ENCODE measurements at places on chromosomes 4 and X.

GRCh38 chr4:7389719-7390118, 45.0 kb downstream of the PSAPL1 start:
- no peak for DNase-seq

- DNase-seq = no peak
Measured at GRCh38 chr4:171448919-171449481, 364.2 kb upstream of the GALNTL6 start.

GRCh38 chr4:142960126-142960525, 114.0 kb upstream of the INPP4B start:
- DNase-seq = no peak

DNA sequence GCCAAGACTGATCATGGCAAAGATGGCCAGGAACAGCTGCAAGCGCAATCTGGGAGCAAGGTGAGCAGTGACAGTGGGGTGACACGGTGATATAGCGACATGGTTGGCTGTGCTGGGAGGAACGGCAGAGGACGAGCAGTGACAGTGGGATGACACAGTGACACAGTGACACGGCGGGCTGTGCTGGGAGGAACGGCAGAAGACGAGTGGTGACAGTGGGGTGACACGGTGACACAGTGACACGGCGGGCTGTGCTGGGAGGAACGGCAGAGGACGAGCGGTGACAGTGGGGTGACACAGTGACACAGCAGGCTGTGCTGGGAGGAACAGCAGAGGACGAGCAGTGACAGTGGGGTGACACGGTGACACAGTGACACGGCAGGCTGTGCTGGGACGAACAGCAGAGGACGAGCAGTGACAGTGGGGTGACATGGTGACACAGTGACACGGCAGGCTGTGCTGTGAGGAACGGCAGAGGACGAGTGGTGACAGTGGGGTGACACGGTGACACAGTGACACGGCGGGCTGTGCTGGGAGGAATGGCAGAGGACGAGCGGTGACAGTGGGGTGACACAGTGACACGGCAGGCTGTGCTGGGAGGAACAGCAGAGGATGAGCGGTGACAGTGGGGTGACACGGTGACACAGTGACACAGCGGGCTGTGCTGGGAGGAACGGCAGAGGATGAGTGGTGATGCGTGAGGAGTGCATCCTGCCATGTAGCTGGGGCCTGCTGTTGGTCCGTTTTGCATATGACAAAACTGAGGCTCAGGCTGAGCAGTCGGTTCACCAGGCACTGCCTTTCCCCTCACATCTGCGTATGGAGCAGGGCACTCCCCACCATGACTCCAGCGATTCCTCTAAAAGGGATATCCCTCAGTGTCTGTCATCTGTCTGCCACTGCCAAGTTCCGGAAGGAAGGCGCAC, 36.0 kb upstream of the MXD4 start:
- DNase-seq = no peak

DNA sequence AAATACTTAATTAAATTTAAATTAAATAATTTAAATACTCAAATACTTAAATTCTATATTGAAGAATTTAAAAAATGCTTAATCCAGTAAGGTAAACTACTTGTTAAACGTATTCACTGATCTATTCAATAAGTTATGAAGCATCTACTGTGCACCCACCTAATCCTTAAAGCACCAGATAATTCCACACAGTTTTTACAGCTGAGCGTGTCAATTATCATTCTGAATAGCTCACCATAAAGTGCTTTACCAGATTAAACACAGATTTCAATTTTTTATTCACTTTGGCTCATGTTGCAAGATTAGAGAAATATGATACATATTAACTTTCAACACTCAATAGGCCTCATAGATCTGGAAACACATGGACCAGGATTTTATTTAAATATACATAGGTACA, 79.2 kb upstream of the DDIT4L start:
- DNase-seq = no peak

GRCh38 chr4:94757192-94758140, at the start of gene BMPR1B:
Gene BMPR1B (plus strand): TSS chr4:94757955. CDS start chr4:95104425, 346,470 bp downstream.
- DNase-seq = no peak

DNA sequence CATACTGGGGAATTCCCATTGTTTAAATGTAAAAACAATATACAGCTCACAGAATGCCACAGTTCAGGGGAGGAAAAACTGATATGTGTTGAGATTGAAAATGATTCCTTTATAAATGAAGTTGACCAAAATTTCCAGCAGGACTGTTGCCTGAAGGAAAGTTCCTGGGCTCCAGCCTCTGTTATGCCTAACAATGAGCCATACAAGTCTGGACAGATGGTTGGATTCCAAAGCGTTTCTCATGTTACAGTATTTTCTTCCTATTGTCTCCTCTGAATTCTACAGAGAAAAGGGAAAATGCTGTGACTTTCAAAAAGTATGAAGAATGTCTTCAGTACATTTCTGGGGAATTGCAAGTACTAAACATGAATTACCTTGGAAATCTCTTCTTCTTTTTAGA, 73.3 kb downstream of the ALPK1 start:
- no peak for DNase-seq

DNA sequence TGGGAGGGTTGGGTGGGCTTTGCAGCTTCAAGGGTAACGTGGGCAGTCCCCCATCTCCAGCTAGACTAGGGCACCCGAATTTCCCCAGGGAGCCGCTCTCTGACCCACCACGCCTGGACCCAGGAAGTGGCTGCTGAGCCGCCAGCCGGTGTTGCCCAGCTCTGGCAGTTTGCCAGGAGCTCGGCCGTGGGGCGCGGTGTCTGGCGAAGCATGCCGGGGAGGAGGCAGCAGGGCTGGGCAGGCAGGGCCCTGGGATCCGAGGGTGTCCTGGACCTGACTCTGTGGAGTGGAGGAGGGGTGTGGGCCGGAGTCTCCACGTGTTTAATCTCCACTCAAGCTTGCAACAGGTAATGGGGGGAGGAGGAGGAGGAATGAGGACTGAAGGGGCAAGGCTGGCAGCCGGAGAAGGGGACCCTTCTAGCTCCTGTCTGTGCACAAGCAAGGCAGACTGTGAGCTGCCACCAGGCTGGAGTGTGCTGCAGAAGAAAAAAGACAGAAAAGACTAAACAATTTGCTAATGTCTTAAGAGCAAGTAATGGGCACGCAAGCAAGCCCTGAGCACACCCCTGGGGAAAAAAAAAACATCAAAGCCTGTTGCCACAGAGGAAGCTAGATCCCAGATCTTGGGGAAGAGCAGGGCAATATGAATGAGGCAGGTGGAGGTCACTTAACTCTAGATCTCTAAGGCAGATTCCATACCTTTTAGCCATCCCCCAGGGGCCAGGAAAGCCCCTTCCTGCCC, 2.4 kb downstream of the LONRF3 start:
- peak; percentile 58 for DNase-seq

DNA sequence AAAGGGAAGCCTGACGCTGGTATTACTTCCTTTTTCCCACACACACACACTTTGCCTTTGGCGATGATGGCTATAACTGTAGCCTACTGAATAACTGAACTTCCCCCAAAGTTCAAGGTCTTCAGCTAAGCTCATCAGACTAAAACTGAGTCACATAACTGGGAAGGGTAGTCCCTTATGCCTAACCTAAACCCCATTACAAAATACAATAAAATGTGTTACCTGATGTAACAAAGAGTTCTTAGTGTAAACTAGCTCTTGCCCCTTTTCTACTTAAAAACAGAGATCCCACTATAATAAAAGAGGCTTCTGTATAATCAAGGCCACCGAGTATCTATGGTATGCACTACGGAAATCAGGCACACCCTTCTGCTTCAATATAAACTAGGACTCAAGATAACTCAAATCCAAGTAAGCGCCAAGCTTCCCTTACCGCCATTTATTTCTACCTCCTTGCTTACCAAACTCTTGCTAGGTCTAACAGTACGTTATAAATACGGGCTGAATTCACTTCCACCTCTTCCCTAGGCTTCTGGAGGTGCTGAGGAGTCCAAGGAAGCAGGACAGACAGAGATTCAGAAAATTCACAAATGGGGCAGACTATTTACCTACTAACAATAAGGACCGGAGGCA, 2.4 kb downstream of the OTUD4 start:
- peak; percentile 85 for DNase-seq

DNA sequence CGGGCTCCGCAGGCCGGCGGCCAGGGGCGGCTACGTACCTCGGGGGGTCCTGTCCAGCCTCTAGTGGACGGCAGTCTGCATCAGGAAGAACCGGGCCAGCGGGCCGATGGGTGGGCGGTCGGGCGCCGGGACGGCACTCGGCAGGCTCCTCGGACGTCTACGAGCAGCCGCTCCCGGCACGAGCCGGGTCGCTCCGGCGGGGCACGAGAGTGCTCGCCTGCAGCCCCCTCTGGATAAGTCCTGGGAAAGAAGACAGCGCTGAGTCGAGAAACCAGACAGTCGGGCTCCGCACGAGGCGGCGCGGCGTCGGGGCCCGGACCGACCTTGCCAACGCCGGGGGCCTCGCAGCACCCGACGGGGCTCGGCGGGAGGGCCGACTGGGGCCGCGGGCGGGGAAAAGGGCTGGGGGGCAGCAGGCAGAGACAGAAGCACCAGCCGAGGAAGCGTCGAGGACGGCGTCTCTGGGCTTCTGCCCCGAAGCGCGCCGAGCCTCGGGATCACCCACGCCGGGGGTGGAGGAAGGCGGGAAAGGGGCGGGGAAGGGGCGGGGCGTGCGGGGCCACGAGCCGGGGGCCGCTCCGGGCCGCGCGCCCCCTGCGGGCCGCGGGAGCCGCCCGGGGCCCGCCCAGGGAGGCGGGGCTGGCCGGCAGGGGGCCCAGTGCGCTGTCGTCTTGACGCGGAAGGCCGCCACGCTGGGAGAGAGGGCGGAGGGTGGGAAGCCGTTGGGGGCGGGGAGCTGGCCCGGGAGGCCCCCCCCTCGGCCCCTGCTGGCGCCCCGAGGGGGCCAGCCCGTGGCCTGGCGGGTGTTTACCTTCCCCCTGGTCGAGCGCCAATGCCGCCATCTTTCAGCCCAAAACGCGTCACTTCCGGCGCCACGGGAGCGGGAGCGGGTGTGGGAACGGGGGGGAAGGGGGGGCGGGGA, 1.9 kb downstream of the KLHL15 start:
- DNase-seq = peak; percentile 84

DNA sequence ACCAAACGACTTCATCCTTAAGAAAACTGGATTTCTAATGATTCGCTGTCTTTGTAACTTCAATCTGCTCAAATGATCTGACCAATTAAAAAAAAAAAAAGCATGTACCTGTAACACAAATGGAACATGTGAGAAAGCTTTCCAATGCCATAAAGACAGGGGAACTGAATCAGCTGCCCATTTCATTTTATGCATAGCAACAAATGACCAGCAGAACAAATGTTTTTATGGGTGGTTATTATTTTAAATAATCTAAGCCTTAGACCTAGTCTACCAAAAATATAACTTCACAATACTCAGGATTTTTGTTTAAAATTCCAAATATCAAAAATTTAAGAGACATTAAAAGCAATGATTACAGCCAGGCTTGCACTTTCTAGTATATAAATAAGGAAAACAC, 145.7 kb downstream of the NR3C2 start:
- DNase-seq = no peak

DNA sequence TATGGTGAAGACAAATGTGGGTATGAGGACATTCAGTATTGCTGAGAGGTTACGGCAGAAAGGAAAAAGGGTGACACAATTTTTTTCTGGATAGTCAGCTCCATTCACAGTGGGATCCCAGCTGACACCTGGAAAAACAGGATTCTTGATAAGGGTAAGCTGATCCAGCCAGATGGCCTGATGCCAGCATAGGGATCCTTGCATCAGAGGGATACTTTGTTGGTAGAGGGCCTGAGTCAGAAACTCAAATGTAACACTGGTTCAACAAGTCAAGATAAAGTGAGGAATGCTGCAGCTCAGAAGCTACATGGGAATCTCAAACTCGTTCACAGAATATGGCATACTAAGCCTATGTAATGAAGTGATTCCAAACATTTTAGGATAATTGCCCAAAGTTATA, 726.7 kb downstream of the C4orf33 start:
- DNase-seq = no peak

DNA sequence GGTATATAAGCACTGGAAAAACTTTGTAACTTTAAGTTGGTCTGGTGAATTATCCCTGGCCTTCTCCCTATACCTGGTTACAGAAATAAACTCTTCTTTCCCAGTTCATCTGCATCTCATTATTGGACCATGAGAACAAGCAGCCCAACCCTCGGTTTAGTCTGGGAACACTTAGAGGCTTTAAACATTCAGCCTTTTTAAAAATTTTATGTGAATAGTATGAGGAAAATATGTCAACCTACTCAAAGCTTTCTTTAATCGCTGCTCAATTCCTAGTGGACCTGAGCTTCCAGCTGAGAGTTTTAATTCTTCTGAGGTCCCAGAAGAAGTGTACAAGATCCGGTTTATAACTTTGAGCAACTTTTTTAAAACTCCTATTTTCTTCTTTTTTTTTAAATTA, 358.6 kb upstream of the NOCT start:
- DNase-seq = no peak

DNA sequence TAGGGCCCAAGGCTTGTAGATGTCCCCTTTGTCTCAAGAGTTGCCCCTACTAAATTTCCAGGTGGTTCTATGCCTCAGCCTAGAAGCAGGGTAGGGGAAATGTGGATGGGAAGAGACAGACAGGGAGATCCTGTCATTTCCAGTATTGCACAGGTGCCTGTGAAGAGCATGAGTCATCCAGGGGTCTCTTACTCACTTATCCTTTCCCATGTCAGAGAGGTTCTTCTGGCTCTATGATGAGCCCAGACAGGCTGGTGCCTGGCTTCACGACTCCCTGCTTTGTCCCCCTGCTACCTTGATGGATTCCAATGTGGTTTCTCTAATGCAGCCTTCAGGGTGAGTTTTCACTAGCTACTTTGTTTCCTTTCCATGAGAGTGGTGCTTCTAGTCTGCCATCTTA, 35.2 kb upstream of the DDX60 start:
- DNase-seq = no peak

All from inflammatory macrophage (primary cell).